ENCODE measurements at places on chromosomes 11 and 22.
A peak's percentile ranks its signal among the peaks of the same experiment; 100 is the strongest.

DNA sequence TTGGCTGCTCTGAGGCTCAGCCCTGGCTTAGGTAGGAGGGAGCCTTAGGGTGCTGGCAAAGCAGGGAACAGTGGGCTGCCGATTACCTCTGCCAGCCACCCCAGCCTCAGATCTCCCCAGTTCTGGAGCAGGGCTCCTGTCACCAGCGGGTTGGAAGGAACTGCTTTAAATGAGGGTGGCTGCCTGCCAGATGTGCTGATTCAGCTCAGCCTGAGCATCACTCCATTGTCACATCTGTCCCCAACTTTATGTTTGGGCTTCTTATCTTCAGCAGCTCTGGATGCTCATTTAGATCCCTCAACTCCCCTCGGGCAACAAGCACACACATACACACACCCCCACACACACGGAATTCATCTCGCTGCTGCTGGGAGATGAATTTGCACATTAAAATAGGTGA, 16.9 kb upstream of the ANKK1 start:
- no peak for DNase-seq

GRCh38 chr11:75836417-75836816, 21.4 kb downstream of the UVRAG start:
- DNase-seq: no peak

DNA sequence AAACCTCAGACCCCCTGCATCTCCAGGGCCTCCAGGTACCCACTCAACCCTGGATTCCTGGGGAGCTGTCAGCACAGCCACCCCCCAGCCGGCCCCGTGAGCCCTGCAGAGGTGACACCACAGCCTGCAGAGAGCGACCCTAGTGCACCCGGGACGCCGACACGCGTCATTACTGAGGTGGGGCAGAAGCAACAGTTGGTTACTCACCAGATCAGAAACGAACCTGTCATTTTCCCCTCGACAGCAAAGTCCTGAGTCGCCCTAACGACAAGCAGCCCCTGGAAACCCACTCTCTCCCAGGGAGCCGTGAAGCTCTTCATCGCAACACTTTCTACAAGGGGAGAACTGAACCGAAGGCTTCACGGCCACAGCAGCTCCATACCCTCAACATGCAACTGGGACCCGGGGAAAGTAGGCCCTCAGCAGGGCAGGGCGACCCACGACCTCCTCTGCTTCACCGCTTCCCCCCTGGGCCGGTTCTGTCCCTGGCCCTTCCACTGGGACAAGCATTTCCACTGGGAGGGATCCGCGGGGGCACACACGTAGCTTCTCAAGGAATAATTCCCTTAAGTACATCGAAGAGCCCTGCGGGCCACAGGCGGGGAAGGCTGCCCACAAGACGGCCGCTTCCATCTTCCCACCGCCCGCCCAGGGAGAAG, 1.6 kb downstream of the BRD1 start:
- DNase-seq: peak; percentile 37

DNA sequence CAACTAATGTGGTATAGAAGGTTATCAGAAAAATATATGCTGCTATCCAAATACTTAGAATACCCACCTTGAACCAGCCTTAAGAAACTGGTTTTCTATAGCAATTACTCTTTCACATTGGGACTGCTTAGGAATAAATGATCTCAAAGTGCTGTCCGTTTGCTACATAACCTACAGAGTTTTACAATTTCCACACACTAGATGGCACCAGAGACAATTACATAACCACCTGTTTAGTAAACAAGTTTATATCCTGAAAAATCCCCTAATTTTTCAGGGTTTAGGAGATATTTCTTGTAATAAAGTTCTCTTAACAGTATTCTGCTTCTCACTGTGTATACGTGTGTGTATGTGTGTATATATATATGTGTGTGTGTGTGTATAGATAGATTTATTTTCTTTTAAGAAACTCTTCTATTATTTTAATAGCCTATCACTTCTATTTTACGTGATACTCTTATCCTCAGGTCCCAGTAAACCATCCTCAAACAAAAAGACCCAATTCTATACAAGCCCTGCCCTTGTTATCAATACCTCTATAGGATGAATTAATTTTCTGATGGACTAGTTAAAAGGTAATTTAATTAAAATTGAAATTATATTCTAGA, 6.7 kb upstream of the OR5I1 start:
- DNase-seq: peak; percentile 47

DNA sequence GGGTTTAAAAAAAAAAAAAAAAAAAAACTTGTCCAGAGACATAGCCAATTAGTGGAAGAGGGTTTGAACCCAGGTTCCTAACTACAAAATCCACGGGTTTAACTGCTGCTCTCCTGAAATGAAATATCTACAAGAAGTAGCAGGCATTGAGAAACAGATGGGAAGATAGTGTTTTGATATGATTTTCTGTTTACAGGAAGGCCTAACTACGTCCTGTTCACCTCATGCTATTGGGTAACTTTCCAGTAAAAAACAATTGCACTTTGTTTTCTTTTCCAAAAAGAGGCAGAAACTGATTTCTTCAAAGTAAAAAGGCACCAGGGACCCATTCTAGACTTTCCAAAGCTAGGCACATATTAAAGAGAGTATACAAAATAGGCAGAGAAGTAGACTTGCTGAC, 5.9 kb upstream of the C11orf91 start:
- no peak for DNase-seq

DNA sequence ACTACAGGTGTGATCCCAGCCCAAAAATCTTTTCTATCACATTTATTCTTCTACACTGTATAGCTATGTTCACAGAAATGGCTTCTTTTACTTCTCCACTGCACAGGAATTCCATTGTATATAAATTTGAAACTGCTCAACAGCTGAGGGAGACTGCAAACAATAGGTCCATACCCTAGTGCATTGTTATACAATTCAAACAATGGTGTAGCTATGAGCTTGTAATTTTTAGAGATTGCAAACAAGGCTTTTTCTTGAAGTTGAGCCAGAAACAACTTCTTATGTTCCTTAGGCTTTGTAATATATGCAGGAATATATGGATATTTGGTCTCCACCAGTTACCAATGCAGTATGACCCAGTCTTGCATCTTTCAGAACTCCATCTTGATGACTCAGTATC, 19.5 kb upstream of the SIK3 start:
- DNase-seq: peak; percentile 71

DNA sequence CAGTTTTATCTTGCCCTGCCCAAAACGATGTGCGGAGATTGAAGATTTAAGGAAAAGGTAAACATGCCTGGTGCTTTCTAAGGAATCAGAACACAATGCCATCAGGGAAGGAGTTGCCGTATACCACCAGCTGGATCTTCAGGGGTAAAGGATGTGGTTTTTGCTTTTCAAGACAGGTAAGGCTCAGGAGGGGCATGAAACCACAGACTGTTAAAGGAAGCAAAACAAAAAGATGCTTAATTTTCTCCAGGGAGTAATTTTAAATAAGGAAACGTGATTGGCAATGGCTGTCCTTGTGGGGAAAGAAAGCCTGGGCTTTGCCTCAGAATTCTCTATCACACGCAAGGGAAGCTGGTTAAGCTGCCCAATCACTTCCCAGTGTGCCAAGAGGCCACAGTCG, 655.6 kb downstream of the OPCML start:
- DNase-seq: no peak

- no peak for DNase-seq
These were observed 499.3 kb upstream of the TENM4 start for GRCh38 chr11:79940165-79940564.

DNA sequence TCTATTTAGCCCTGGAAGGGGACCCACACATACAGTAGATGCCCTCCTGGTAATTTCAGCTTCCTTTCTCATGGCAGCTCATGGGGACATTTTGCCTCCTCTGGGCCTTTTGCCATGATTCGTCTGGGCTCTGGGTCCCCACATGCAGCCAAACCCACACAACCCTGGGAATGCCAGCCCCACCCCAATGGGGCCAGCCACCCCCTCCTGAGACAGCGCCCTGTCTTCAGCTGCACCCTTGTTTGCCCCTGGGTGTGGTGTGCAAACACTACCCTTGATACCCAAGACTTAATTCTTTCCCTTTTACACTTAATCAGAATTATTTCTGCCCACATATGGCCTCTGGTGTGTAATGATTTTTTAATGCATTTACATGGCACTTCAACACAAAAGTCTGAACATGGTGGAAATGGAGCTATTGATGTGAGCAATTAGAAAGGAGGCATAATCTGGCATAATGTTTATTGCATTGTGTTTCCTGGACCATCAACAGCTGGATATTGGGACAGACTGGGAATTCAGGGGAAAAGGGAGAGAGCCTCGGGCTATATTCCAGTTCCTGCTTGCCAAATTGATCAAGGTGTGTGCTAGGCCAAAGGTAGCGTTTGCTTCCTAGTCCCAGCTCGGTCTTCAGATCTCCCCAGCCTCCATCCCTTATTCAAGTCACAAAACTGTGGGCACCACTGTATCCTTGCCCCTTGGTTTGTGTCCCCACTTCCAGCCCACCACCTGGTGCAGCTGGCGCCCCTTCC, 85.0 kb upstream of the ANO1 start:
- no peak for DNase-seq
